ENCODE measurements at places on chromosomes 13 and 19.

DNA sequence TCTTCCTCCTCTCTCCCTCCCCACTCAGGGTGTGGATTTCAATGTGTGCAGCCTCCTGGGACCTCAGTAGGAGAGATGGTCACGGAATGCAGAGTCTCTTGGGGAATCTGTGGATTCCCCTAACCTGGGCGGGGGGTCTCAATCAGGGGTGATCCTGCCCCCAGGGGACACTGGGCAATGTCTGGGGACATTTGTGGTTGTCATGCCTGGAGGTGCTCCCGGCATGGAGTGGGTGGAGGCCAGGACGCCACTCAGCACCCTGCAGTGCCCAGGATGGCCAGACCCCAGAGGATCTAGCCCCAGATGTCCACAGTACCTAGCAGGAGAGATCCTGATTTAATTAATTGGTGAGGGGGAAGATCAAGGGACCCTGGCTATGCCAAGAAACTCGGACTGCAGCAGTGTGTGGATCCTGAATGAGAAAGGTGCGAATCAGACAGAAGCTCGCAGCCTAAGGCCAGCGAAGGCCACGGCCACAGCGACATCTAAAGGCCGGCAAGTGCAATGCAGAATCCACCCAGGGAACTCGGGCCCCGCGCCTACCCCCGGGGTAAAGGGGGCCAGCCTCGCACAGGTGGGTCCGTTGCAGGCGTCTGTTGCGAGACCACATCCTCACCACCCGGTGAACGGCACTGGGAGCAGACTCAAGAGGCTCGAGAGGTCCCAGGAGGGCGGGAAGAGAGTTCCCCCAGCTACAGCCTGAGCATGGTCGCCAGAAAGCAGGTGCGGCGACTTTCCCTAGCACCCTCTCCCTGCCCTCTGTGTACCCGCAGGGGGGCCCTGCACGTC, 88.8 kb downstream of the GNG7 start:
- no peak for DNase-seq

GRCh38 chr13:80166352-80166751, 174.6 kb downstream of the SPRY2 start:
- no peak for DNase-seq

- DNase-seq = no peak
Measured at GRCh38 chr19:40831502-40832430, 18.5 kb downstream of the CYP2A6 start.

DNA sequence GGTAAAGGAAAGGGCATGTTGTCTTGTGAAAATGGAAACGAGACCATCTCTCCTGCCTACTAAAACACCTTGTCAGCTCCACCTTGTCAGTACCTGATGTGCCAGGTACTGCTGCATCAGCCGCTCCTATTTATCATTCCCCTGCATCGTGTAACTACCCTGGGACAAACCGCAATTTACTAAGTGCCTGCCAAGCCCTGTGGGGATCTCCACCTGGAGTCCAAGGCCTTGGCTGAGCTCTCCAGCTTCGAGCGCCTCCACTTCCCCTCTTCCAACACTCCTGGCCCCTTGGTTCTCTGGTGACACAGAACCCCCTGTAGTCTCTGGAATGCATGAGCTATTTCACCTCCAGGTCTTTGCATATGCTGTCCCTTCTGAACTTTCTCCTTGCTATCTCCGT, 25.9 kb upstream of the CCNP start:
- DNase-seq = no peak

DNA sequence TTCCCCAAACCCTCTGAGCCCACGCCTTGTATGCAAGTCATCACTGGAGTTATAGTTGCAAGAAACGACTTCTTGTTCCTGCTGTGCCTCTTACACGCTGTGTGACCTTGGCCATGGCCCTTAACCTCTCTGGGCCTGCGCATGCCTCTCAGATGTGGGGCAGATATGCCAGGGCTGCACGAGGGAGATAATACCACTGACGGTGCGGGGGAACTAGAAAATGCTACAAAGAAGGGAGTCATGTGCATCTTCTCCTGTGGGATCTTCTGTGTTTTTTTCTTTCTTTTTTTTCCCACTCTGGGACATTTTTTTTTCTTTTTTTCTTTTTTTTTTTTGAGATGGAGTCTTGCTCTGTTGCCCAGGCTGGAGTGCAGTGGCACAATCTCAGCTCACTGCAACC, 4.3 kb upstream of the SAMD1 start:
- no peak for DNase-seq

- no peak for DNase-seq
Measured at GRCh38 chr13:27917121-27917947, 2.5 kb upstream of the PDX1 start.

- DNase-seq = no peak
Measured at GRCh38 chr19:3618144-3618810, 8.3 kb downstream of the CACTIN start.

DNA sequence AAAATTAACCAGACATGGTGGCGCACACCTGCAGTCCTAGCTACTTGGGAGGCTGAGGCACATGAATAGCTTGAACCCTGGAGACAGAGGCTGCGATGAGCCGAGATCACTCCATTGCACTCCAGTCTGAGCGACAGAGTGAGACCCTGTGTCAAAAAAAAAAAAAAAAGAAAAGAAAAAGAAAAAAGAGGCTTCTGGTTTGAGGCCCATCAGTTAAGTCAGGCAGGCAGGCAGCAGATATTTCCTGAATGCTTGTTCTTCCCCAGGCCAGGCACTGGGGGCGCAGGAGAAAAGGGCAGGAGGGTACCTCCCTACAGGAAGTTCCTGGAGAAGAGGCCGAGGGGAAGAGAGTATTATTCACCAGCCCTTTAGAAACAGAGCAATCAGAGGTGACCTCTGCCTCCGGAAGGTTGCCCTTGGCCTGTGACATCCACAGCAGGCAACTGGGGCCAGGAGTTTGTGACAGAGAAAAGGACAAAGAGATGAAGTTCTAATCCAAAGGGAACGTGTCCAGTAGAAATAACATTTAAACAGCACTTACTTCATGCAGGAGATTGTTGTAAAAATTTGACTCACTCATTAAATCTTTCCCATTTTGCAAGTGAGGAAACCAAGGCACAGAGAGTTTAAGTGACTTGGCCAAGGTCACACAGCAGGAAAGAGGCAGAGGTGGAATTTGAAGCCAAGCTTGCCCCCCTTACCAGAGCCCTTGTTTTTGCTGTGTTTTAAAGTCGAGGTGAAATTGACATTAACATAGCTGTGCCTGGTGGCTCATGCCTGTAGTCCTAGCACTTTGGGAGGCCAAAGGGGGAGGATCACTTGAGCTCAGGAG, 4.3 kb upstream of the RLN3 start:
- DNase-seq = no peak

DNA sequence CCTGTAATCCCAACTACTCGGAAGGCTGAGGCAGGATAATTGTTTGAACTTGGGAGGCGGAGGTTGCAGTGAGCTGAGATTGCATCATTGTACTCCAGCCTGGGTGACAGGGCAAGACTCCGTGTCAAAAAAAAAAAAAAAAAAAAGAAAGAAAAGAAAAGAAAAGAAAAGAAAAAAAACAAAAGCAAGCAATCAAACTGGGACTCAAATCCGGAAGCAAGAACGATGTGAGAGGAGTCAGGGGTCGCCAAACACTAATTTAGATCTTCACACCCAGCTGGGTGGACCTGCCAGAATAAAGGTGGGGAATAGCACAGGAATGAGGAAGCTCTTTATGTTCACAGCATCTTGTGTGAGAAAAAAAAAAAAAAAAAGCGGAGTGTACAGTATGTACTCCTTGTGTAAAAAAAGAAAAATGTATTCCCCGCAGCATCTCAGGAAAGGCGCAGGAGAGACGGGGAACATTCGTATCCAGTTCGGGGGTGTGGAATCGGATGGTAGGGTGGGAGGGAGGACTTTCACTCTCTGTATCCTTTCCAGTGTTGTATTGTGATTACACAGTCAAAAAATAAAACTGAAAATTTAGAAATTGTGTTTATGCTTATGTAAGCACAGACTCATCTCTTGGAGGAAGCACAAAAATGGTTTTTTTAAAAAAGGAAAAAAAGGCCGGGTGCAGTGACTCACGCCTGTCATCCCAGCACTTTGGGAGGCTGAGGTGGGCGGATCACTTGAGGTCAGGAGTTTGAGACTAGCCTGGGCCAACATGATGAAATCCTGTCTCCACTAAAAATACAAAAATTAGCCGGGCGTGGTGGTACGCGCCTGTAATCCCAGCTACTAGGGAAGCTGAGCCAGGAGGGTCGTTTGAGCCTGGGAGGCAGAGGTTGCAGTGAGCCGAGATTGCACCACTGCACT, 7.6 kb downstream of the DNAJB1 start:
- DNase-seq = no peak

GRCh38 chr13:111904166-111904565, 162.8 kb upstream of the SOX1 start:
- DNase-seq = no peak

DNA sequence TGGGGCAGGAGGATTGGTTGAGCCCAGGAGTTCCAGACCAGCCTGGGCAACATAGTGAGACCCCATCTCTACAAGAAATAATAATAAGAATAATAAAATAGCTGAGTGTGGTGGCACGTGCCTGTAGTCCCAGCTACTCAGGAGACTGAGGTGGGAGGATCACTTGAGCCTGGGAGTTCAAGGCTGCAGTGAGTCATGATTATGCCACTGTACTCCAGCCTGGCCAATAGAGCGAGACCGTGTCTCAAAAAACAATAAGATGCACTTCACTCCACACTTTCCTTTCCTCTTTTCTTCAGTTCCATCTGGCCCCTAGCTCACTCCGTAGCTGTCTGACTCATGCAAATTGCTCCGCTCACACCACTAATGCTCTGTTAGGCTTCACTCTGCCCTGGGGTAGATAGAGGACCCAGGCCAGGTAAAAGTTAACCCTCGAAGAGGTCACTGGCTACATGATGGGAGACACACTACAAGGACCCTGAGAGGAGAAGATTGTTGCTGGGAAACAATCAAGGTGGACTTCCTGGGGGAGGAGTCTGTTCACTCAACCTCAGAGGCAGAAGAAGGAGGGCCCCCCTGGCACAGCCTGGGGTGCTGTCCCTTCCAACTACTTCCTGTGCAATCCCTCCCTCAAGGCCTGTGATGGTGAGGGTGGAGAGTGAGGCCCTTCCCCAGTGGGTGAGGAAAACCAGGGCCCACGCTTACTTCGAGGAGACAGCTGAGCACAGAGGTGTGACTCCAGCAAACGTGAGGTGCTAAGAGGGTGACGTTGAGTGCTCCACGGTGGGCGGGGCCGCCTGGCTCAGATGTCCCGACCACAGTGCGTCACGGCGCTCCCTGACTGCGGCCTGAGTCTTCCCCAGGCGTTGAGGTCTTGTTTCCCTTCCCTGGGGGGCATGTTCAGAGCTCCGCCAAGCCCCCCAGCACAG, 8.8 kb upstream of the TNFSF9 start:
- no peak for DNase-seq

GRCh38 chr19:495081-495401, 1.2 kb upstream of the MADCAM1 start:
- DNase-seq = no peak

DNA sequence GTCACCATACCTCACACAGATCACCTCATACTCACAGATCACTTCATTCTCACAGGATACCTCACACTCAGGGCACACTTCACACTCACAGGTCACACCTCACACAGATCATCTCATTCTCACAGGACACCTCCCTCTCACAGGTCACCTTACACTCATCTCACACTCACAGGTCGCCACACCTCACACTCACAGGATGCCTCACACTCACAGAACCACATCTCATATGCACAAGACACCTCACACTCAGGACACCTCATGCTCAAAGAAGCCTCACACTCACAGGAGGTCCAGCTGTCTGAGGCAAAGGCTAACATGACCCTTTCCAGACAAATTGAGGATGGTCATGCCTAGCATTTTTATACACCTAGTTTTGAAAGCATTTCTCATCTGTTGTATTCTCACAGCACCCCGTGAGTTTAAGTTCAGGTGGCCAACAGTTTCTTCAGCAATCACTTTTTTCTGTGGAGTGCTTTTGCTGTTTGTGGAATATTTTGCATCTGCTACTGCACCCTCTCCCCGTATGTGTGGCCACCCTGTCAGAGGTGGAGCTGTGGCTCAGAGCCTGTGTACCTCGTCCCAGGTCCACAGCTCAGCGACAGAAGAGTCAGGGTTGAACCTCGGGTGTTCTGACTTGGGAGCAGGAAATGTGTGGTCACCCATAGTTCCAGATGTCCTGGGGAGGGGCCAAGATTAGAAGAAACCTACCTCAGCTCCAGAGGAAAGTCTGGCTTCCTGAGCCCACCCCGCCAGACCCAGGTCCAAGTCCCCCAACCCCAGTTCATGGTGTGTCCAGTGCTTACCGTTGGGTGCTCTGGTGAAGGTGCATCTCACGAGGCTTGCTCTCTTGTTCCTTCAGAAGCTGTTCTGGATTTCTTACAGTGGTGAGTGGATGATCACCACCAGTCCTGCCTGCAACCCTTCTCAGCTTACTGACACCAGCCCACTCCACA, 7.6 kb downstream of the F7 start:
- DNase-seq = no peak

DNA sequence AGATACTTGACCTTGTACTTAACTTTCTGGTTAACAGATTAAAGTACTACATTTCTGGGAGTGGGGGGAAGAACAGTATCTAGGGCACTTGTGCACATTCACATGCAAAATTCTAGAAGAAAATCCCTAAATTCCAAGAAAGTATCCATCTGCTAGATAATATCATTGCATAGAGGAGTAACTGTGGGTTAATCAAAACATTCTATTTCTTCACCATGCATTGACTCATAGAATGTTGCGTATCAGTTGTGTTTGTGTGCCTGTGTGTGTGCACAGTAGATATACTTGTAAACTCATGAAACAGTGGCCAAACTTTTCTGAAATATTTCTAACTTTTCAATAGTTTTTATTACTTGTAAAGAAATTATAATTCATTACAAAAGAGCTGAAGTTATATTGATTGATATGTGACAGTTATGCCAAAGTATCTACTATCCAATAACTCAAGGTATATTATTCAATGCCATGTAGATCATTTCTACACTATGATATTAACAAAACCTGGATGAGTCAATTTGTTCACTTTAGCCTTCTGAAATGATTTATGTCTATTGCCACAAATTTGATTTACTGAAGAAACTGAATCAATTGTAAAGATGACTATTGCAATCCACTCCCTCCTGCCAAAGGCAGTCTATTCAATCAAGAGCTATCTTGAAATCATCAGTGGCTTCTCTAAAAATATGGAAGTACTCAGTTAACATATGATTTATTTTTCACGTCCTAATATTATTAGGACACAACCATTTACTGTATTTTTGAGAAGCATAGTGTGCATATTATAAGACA, 756.7 kb upstream of the ARGLU1 start:
- DNase-seq = no peak

- DNase-seq = no peak
Measured at GRCh38 chr19:58007285-58007684, 4.7 kb upstream of the ZNF606 start.

GRCh38 chr19:15294561-15294990, 37.8 kb downstream of the BRD4 start:
- no peak for DNase-seq

DNA sequence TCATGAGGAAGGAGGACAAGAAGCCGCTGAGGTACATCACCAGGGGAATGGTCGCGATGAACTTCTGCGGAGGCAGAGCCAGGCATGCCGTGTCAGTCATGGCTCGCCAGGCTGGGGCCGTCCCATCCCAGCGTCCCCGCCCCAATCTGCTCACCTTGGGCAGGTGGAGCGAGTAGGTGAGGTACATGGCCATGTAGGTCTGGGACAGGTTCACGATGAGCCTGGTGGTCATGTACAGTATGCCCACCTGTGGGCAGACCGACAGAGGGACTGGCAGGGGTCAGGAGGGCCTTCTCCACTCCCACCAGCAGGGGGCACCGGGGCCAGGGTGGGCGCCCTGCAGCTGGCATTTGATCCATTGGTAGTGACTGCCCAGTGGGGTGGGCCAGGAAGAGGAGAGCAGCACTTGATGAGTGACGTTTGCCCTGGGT, 8.3 kb downstream of the TEKTIP1 start:
- DNase-seq = no peak

GRCh38 chr13:20798027-20798426, 24.3 kb upstream of the EEF1AKMT1 start:
- no peak for DNase-seq

GRCh38 chr19:46533078-46533620, 37.5 kb upstream of the PNMA8B start:
- DNase-seq = no peak
